Hepatocyte (in vitro differentiated cells): ENCODE measurements at places on chromosomes 1 and 21.

DNA sequence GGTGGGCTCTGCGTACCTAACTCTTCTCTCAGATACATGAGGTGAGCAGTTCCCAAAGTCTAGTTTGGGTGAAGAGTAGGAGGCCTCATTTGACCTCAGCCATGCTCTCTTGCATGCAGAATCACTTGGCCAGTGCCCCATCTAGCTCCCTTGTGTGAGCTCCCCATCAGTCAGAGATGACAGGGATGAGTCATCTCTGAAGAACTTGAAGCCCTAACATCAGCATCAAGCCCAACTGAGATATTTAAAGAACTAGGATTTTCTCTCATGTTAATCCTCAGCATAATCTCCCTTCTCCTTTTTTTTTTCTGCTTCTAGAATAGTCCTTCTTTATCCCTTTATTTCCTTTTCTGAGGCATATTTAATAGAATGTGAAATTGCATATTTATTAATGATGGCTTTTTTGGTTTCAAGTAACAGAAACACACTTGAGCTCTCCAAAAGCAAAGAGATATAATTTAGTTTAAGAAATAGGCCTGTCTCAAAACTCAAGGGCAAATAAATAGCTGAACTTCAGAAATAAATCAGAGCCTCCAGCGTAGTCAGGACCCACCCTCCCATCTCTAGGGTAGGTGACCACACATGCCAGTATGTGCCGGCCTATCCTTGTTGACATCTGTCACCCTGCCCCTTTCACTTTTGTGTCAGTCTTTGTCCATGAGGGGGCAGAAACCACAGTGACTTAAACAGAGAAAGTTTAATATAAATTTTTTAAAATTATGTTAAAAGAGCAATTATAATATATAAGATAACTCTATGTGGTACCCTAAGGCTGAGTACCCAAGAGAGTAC is 112.3 kb downstream of the TSEN15 start:
- DNase-seq = no peak
- no peaks in the 10 kb centered on the region for H3K4me1 ChIP-seq

- H3K27me3 ChIP-seq = no peaks in the 10 kb centered on the region
- no peak overlapping the region for H3K27ac ChIP-seq
- H3K4me3 ChIP-seq = no peak overlapping the region
- DNase-seq = no peak
Observed at GRCh38 chr1:173447224-173447623, 29.9 kb upstream of the PRDX6 start.

DNA sequence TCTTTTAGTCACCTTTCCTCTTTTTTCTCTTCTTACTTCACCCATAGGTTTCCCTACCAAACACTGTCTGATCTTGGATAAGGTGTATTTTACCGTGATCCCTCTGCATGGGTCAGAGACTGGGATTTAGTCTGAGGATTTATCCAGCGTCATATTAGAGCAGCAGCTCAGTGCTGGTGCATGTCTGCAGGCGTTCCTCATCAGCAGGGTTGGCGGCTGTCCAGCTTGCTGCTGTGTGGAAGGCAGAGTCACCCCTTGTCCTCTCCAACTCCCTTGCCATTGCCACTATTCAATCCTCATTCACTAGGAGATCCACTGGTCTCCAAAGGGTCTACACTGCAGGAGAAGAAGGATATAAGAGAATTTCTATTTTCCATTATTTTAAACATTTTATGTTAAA is 7.3 kb upstream of the FAM78B start:
- no peak overlapping the region for H3K4me3 ChIP-seq
- H3K27ac ChIP-seq = no peak overlapping the region
- H3K36me3 ChIP-seq = no peaks in the 10 kb centered on the region
- no peaks in the 10 kb centered on the region for H3K4me1 ChIP-seq
- peaks cover 12% of the 10 kb centered on the region for H3K27me3 ChIP-seq

DNA sequence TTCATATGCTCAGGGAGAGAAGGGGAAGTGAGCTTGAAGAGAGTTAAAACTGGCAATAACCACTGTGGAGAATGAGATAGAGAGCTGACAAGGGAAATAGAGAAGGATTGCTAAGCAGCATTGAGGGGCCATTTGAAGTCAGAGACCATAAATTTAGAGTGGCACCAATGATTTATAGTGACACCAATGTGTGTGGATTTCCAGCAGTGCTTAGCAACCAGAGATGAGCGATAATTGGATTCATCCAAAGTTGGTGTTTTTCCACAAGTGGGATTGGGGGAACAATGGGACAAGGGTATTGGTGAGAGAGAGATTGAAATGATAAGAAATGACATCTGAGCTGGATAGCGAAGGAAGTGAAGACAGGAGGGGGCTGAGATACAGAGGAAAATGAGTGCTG is 114.1 kb downstream of the C1orf94 start:
- H3K27ac ChIP-seq = no peak overlapping the region
- H3K27me3 ChIP-seq = peaks cover 10% of the 10 kb centered on the region
- no peak for DNase-seq

- DNase-seq = no peak
- H3K36me3 ChIP-seq = no peaks in the 10 kb centered on the region
- no peaks in the 10 kb centered on the region for H3K27me3 ChIP-seq
- H3K4me1 ChIP-seq = no peaks in the 10 kb centered on the region
Observed at GRCh38 chr1:222290866-222291265, 257.0 kb downstream of the HHIPL2 start.

DNA sequence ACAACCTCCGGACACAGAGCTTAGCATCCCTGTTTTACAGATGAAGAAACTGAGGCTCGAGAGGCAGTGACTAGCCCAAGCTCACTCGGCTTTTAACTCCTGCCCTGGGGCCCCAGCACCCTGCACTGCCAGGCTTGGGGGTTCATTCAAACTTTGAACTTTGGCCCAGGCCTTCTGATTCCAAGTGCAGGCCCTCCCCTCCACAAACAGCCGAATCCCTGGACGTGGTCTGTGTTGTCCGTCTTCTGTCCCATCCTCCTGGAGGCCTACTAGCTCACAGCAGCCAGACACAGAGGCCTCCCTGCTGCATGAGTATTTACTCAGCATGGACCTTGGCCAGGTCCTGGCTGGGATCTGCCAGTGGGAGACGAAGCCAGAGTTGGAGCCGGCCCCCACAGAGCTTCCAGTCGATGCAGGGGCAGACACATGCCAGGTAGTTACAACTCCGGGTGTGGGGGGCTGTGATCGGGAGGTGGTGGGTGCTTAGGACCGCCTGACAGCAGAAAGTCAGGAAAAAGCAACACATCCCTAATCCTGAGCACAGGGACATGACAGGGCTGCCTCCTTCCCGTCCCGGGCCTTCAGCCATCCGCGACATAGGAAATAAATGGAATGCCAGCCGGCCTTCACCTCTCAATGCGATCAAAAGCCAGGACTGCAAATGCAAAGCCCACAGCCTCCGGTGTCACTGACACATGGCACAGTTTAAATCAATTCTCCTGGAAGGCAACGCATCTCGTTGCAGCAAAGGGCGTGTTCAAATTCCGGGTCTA is 7.4 kb downstream of the IFFO2 start:
- no peaks in the 10 kb centered on the region for H3K27me3 ChIP-seq
- H3K36me3 ChIP-seq = no peaks in the 10 kb centered on the region
- DNase-seq = peak; percentile 74
- H3K27ac ChIP-seq = peak overlapping the region; percentile 91
- H3K4me3 ChIP-seq = no peak overlapping the region
- H3K4me1 ChIP-seq = peaks cover 53% of the 10 kb centered on the region

DNA sequence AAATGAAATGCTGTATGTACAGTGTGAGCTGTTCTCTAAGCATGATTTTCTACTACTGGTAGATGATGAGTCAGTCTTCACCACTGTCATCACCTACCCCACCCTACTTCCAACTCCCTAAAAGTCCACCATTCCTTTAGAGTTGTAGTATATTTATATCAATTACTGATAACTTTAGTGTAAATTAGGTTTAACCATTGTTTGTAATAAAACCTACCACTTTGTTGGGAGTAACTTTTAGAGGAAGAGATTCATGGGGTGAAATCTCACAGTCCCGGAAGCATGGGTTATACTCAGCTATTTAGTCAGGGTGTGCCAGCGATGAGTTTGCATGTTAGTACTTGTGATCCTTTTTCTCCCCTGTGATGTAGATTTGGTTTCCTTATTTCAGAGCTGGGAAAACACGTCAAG is 17.1 kb downstream of the MORC3 start:
- DNase-seq = no peak
- no peaks in the 10 kb centered on the region for H3K36me3 ChIP-seq
- H3K4me1 ChIP-seq = no peaks in the 10 kb centered on the region
- H3K27ac ChIP-seq = no peak overlapping the region
- no peaks in the 10 kb centered on the region for H3K27me3 ChIP-seq

GRCh38 chr1:66893712-66894111 is 30.9 kb downstream of the DNAI4 start:
- no peak overlapping the region for H3K27ac ChIP-seq
- no peak for DNase-seq
- no peaks in the 10 kb centered on the region for H3K27me3 ChIP-seq
- no peaks in the 10 kb centered on the region for H3K36me3 ChIP-seq
- H3K4me1 ChIP-seq = no peaks in the 10 kb centered on the region

DNA sequence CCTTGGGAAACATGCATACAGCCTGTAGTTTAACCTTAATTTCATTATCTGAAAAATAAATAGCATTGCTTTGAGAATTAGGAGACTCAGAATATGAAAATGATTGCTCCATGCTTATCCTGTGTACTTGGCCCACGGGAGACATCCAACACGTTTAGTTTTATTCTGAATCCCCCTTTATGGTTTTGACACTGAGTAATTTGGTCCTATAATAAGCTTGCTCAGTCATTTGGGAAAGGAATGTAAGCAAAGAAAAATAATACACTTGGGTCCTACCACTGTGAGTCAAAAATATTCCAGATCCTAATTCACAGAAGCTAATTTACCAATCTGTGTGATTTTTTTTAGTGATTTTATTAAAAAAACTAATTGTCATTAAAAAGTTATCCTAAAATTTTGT is 557.3 kb downstream of the USP25 start:
- H3K36me3 ChIP-seq = no peaks in the 10 kb centered on the region

- no peak overlapping the region for H3K4me3 ChIP-seq
- H3K27me3 ChIP-seq = no peaks in the 10 kb centered on the region
- no peak overlapping the region for H3K27ac ChIP-seq
- H3K36me3 ChIP-seq = no peaks in the 10 kb centered on the region
Observed at GRCh38 chr1:60571811-60572210, 498.2 kb upstream of the C1orf87 start.

- peaks cover 17% of the 10 kb centered on the region for H3K4me1 ChIP-seq
- DNase-seq = no peak
- H3K36me3 ChIP-seq = peaks cover 6% of the 10 kb centered on the region
- H3K27ac ChIP-seq = peak overlapping the region; percentile 87
- peak overlapping the region; percentile 6 for H3K4me3 ChIP-seq
- H3K27me3 ChIP-seq = no peaks in the 10 kb centered on the region
Observed at GRCh38 chr1:145997718-145998023, 1.3 kb upstream of the TXNIP start.

GRCh38 chr1:42841010-42841409 is 5.4 kb upstream of the ZNF691 start:
- no peaks in the 10 kb centered on the region for H3K4me1 ChIP-seq
- no peak overlapping the region for H3K27ac ChIP-seq
- H3K4me3 ChIP-seq = no peak overlapping the region
- no peaks in the 10 kb centered on the region for H3K36me3 ChIP-seq
- H3K27me3 ChIP-seq = no peaks in the 10 kb centered on the region

GRCh38 chr1:32709075-32709474 is 6.5 kb upstream of the SYNC start:
- no peak for DNase-seq
- H3K27me3 ChIP-seq = no peaks in the 10 kb centered on the region
- H3K4me3 ChIP-seq = no peak overlapping the region
- H3K4me1 ChIP-seq = peaks cover 2% of the 10 kb centered on the region
- H3K36me3 ChIP-seq = no peaks in the 10 kb centered on the region
- H3K27ac ChIP-seq = no peak overlapping the region

DNA sequence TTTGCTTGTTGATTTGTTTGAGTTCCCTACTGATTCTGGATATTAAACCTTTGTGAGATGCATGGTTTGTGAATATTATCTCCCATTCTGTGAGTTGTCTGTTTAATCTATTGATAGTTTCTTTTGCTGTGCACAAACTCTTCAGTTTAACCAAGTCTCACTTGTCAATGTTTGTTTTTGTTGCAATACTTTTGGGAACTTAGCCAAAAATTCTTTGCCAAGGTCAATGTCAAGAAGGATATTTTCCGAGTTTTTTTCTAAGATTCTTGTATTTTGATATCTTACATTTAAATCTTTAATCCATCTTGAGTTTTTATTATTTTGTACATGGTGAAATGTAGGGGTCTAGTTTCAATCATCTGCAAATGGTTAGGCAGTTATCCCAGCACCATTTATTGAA is 1230.7 kb upstream of the NCAM2 start:
- no peak overlapping the region for H3K27ac ChIP-seq
- no peak for DNase-seq
- H3K4me1 ChIP-seq = no peaks in the 10 kb centered on the region
- no peaks in the 10 kb centered on the region for H3K36me3 ChIP-seq
- no peak overlapping the region for H3K4me3 ChIP-seq

DNA sequence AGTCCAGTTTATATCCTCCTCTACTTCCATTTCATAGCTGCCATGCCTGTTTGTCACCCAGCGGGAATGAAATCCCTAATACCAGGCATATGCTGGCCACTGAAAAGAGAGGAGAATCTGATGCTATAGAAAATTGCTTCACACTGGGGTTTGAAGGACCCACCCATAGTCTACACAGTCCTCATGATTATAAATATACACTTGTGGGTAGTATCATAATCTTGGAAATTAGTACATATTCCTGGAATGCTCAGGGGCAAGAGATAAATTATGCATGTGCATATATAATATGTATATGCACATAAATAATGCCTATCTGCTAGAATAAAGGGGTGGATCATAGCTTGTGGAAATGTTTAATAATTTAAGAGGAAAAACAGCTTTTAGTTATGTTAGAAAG is 105.8 kb downstream of the PRRX1 start:
- DNase-seq = no peak
- H3K27me3 ChIP-seq = no peaks in the 10 kb centered on the region
- no peaks in the 10 kb centered on the region for H3K36me3 ChIP-seq
- H3K4me3 ChIP-seq = no peak overlapping the region
- H3K27ac ChIP-seq = no peak overlapping the region
- H3K4me1 ChIP-seq = no peaks in the 10 kb centered on the region

DNA sequence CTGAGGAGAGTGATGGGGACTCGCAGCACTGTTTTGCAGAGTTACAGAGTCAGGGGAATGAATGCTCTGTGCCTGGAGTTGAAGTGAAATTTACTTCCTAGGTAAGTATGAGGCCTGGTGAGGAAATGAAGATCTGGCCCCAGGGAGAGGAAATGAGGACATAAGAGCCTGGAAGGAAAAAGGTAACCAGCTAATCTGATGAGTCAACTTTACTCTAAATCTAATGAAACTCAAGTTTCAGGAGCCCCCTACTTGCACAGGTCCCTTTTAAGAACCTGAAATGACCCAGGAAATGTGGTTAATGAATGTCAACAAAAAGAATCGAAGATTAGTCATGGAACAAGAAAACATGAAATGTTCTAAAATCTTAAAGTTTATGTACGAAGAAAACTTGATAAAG is 599.0 kb downstream of the AGBL4 start:
- no peaks in the 10 kb centered on the region for H3K4me1 ChIP-seq
- H3K27ac ChIP-seq = no peak overlapping the region
- no peaks in the 10 kb centered on the region for H3K27me3 ChIP-seq
- H3K36me3 ChIP-seq = no peaks in the 10 kb centered on the region
- H3K4me3 ChIP-seq = no peak overlapping the region

- DNase-seq = no peak
- H3K36me3 ChIP-seq = no peaks in the 10 kb centered on the region
- no peak overlapping the region for H3K4me3 ChIP-seq
- H3K27me3 ChIP-seq = no peaks in the 10 kb centered on the region
- no peak overlapping the region for H3K27ac ChIP-seq
Observed at GRCh38 chr1:69492286-69492685, 75.4 kb upstream of the LRRC7 start.

GRCh38 chr1:89821322-89822108 is 683 bp downstream of the LRRC8D start:
- H3K4me1 ChIP-seq = peaks cover 13% of the 10 kb centered on the region
- H3K36me3 ChIP-seq = no peaks in the 10 kb centered on the region
- peak overlapping the region; percentile 69 for H3K4me3 ChIP-seq
- H3K27me3 ChIP-seq = no peaks in the 10 kb centered on the region
- DNase-seq = peak; percentile 82
